ENCODE measurements at places on chromosomes 5 and 9. TPM values are rescaled to one million over a fixed set of nuclear protein-coding genes. Genes with fewer than 3 reads are reported as not detected.

Gene EGFLAM
- polyA plus RNA-seq = 1.5 TPM

DNA sequence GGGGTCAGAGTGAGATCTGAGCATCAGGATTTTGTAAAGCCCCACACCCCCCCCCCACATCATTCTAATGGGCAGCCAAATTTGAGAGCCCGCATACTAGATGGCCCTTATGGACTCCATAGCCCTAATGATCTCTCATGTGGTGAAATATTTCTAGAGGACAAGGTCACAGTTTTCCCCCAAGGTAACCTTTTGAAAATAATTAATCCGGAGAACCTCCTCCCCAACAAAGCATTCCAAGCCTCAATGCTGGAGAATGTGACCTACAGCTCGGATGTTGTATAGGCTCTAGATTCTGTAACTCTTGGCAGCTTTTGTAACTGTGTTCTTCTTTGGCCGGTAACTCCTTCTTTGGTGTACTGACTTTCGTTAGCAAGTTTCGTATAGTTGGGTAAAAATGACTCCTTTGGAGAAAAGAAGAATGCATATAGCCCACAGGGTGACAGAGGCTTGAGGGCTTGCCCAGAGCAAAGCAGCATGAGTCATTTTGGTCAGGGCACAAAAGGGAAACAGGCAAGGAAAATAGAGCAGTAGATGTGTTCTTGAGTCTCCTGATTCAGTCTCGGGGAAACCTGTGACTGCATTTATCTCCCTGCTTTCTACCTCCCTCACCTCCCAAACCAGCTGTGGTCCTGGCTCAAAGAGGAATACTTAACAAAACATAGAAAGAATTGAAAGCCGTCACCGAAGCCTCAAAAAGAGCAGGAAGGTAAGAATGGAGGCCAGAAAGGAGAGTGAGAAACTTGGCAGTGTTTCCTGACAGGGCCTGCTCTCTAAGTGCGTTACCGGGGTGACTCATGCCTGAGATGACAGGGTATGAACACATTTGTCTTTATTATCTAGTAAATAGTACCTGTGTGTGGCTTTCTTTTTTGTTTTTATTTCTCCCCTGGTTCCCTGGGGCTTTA is 6.6 kb upstream of the XPA start:
- DNase-seq = no peak
- H3K27me3 ChIP-seq = no peaks in the 10 kb centered on the region
- peaks cover 7% of the 10 kb centered on the region for H3K4me1 ChIP-seq
- H3K27ac ChIP-seq = peak overlapping the region; percentile 71
- no peak overlapping the region for H3K4me3 ChIP-seq
- no peaks in the 10 kb centered on the region for H3K36me3 ChIP-seq

GRCh38 chr5:149439899-149440542 is 60.9 kb upstream of the IL17B start:
- DNase-seq = no peak
- no peak overlapping the region for H3K27ac ChIP-seq
- no peaks in the 10 kb centered on the region for H3K36me3 ChIP-seq
- no peak overlapping the region for H3K4me3 ChIP-seq
- H3K27me3 ChIP-seq = no peaks in the 10 kb centered on the region
- no peaks in the 10 kb centered on the region for H3K4me1 ChIP-seq

Gene MACIR
- polyA plus RNA-seq = 6.8 TPM
